ENCODE measurements at places on chromosomes 7 and 10.
A peak's percentile ranks its signal among the peaks of the same experiment; 100 is the strongest.

GRCh38 chr10:33263453-33263852, 71.0 kb downstream of the NRP1 start:
- no peak for DNase-seq

- DNase-seq: no peak
Observed at GRCh38 chr10:130018730-130019185, 54.7 kb upstream of the EBF3 start.

- no peak for DNase-seq
Observed at GRCh38 chr7:48427671-48428070, 256.4 kb downstream of the ABCA13 start.

- peak; percentile 62 for DNase-seq
Observed at GRCh38 chr10:79185067-79185774, 116.5 kb downstream of the ZMIZ1 start.

DNA sequence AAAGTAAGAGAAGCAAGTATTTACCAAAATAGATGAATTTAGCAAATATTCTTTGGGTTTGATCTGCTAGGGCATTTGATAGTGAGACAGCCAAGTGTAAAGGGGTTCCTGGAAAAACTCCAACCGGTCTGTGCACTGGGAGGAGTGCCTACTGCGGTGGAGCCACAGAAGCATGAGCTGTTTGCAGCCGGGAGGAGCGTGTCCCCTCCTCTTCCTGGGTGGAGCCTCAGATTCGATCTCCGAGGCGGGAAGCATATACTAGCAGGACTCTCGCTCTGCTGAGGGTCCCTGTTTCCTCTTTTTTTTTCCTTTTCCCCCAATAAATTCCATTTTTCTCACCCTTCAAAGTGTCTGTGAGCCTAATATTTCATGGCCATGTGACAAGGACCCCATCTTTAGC, 45.1 kb upstream of the MET start:
- no peak for DNase-seq

- DNase-seq: no peak
Observed at GRCh38 chr10:78218798-78219490, 185.3 kb downstream of the RPS24 start.

DNA sequence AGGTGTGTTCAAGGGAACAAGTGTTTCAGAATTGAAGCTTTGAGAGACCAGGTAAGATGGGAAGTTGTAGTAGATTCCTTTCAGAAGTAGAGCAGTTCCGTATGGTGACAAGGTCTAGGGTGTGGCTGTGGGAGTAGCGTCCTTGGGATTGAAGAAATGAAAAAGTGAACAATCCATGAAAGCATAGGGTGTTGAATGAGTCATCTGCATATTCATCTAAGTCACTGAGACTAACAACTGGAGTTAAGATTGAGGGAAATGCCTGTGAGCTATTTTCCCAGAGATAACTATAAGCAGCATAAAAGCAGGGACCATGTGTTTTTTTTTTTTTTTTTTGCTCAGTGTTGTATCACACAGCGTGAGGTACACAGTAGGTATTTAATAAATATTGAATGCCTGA, 134.8 kb downstream of the PHTF2 start:
- no peak for DNase-seq

DNA sequence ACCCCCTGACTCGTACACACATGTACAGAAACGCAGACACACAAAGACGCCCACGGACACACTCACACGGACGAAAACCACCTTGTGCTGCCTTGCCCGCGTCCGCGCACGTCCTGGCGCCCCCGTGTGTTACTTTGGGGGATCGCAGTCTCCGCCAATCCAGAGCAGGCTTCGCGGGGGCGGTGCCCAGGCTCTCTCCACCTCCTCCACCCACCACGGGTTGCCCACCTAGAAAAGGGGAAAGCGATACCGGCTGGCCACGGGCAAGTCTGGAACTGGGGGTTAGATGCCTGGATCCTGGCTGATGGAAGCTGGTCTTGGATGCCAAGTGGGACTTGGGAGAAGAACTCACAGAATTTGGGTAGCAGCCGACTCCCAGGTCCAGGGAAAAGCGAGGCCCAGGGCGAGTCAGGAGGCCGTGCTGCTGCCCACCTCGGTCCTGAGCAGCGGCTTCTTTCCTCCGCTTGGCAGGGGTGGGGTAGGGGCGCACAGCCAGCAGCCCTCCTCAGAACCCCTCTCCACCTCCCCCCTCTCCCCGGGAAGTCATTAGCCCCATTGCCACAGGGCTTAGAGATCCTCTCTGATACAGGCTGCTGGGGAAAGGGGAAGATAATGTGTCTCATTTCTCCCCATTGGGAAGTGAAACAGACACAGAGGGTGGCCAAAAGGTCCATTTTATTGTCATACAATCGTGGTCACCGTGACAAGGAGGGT, 4.6 kb upstream of the VGF start:
- DNase-seq: peak; percentile 76

DNA sequence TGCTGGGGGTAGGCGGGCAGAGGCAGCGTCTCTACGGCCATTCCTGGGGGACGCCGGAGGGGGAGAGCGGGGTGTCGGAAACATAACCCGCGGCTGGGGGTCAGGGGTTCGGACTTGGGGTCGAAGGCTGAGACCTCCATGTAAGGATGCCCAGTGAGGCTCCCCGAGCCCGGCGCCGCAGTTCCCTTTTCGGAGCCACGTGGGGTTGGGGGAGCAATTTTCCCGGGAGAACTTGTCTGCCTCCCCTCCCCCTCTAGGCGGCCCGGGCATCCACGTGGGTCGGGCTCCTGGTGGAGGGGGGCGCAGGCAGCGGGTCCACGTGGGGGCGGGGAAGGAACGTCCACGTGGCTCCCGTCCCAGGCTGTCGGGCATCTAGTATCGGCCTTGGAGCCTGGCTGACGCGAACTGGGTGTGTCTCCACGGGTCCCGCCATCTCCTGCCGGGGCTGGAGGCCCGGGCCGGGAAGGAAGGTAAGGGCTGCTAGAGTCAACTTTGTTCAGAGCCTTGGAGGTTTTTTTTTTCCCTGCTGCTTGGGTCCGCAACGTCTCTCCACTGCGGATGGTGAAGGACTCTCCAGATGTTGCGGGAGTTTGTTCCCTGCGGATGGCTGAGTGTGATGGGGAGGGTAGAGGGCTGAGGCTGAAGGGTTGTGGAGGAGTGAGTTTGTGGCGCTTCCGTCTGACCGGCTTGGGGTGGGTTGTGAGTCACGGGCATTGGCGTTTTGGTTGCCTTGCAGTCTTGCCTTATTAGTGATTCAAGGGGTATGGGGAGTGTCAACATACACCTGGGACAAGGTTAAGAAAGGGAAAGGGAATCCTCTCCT, 744 bp downstream of the PPRC1 start:
- peak; percentile 54 for DNase-seq

DNA sequence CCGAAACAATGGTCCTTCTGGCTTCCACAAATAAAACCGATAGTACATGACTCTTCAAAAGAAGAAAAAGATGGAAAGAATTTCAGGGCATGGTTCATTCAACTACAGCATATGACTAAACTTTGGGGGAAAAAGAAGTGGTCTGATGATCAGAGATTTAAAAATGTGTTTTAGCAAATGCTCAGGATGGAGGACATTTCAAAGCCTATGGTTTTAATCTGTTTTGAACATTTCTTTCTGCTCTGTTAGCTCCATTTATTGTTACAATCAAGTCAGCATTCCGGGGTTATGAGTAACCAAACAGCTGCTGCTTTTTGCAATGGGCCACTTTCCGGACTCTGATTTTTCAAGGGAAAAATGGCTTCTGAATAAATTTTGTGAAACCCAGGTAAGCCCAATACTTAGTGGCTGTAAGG, 142.4 kb downstream of the CUBN start:
- DNase-seq: no peak

DNA sequence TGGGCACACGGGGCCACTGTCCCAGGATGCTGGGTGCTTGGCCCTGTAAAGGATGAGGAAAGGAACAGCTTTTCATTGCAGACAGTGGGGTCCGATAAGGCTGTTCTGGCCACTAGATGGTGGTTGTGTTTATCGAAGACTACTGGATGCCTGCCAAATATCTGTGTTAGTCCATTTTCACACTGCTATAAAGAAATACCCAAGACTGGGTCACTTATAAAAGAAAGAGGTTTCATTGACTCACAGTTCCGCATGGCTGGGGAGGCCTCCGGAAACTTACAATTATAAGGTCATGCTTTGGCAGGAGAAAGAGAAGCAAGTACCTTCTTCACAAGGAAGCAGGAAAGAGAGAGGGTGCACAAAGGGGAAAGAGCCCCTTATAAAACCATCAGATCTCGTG, 32.2 kb upstream of the GARS1 start:
- DNase-seq: no peak

DNA sequence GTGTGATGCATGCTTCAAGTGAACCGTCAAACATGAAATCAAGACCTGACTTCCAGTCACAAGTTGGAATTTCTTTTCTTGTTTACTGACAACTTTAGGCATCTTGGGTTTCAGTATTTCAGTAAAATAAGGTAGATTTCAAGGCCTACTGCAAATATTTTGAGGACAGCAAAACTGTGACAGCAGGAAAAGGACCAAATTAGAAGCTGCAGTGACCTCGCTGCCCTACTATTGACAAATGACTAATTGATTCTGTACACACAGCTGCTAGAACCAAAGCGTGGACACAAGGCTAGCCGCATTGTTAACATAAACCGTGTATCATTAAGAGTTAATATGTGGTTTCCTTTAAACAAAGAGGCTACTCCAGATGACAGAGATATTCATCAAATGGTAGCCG, 105.7 kb upstream of the SEC61G start:
- no peak for DNase-seq

DNA sequence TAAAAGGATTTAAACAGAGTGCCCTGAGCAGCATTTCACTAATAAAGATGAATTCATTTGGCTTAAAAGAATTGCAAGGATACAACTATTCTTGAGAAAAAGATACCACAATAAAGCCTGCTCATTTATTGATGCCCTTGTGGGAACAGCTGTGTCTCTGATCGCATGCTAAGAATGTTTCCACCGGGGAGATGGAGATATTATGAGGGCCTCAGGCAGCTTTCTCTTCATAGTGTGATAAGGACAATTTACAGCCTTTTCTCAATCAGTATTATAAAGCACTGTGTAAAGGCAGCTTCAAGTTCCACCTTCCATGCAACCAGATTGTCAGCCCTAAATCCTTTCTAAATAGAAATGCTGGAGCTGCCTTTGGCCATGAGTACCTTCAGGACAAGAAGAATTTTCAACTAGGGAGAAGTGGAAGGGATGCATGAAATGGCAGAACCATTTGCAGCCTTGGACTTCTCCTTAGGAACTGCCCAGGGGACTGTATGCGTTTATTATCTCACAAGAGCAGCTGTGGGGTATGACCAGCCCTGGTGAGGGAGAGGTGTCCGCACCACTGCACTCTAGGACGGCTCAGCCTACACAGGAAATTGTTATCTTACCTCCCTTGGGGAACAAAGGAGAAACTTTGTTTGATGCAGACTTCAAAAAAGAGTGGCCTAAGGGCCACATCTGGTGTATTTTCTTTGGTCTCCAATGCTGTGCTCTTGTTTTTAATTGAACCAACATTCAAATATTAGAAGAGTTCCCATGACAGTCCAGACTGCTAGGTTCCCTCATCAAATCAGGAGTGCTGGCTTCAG, 116.9 kb upstream of the PCGF5 start:
- peak; percentile 18 for DNase-seq

DNA sequence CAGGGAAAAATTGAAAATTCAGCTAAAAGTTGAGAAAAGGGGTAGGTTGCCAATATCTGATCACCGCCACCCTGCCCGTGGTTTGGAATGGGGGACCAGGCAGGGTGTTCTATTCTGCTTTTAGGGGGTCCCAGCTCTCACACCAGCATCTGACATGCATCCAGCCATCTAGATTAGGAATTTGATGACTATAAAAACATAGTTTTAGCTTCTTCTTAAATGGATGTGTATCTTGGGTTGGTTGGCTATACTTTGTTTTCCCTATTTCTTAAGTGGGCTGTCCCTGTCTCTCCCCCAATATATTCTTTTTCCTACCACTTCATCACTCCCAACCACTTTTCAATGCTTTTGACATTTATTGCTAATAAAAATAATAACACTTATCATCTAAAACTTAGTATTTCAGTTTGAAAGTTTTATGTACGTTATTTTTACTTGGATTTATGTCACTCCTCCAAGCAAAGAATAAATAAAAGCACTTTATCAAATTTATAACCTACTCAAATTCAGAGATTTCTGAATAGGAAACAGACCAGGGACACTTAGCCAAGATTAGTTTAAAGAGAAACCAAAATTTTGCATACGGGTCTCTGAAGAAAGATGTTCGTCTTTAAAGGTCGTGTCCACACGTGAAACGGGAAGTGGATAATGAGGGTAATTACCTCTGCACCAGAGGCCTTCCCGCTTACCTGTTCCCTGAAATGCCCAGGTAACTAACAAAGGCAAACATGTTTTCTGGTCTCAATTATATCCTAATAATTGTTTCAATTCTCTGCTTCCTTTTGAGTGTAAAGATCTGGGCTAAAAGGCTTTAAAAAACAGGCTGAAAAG, 233.2 kb upstream of the AUTS2 start:
- DNase-seq: peak; percentile 15

DNA sequence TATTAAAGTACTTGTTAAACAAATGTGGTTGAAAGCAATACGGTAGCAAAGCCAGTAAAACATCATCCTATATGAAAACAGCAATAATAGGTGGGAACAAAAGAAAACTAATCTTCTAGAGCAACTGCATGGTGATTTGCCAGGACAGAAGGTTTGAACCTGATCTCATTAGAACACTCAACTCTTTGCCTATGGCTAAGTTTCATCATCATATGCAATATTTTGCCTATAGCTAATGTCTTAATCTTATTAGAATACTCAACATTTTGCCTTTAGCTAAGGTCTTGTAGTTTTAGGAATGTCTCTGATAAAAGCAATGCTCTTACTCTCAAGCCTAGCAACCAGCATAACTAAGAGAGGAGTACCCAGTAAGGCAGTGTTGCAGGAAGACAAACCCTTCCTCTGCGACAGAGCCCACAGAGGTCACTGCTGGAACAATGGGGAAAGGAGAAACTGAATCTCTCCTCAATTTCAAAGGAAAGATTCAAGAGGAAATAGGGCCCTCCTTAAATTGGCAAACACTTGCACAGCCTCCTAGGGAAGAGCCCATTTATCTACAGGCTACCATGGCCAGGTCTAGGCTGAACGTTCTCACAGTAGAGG, 38.3 kb downstream of the CADPS2 start:
- DNase-seq: no peak

DNA sequence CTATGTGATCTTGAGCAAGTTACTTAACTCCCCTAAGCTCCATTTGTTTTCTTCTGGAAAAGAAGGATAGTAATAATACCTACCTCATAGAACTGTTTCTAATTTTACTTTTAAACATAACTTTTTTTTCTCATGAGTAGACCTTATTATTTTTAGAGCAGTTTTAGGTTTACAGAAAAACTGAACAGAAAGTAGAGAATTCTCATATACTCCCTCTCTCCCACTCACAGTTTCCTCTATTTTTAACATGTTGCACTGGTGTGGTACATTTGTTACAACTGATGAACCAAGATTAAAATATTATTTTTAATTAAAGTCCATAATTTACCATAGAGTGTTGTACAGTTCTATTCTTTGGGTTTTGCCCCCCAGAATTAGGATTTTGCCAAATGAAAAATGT, 221.3 kb upstream of the CSTF2T start:
- DNase-seq: no peak

- no peak for DNase-seq
Observed at GRCh38 chr10:66680886-66681285, 244.9 kb upstream of the LRRTM3 start.

Data from right kidney (tissue), 9 donors.